Astrocyte of the spinal cord (primary cell): ENCODE measurements at places on chromosomes 16 and 17.

- no peak for DNase-seq
These were observed 34.1 kb downstream of the TMEM238L start for GRCh38 chr17:10769840-10770239.

DNA sequence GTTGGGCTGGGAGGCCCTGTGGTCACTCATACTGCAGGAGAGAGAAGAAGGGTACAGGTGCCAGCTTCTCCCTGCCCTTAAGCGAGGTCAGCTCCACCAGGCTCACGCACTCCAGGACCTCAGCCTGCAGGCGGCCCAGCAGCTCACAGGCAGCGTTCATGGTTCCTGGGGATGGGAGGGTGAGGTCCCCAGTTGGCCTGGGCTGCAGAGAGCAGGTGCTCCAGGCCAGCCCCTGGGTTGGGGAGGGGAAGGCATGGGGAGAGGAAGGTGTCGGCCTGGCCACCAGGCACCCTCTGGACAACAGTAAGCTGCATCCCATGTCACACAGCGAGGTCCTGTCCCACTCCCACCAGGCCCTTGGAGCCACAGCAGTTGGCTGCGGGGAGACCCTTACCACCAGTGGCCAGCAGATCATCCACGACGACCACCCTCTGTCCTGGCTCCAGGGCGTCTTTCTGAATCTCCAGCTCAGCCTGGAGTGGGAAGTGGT, 2.0 kb downstream of the APRT start:
- no peak for DNase-seq

DNA sequence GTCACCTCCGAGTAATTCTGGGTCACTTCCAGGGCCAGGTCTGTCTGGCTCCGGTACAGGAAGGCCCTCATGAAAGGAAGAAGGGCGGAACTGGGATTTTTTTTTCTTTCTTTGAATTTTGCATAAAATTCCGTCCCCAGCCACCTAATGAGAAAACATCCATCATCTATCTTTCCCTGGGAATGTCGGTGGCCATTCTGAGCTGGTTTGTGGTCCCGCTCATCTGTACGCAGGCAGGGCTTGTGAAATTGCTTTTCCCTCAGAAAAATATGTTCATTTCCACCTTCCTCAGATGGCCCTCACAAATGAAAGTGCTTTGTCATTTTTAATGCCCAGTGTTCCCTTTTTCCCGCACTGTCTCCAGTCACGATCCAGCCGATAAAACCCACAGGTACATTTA, 353.0 kb upstream of the ZFHX3 start:
- no peak for DNase-seq

DNA sequence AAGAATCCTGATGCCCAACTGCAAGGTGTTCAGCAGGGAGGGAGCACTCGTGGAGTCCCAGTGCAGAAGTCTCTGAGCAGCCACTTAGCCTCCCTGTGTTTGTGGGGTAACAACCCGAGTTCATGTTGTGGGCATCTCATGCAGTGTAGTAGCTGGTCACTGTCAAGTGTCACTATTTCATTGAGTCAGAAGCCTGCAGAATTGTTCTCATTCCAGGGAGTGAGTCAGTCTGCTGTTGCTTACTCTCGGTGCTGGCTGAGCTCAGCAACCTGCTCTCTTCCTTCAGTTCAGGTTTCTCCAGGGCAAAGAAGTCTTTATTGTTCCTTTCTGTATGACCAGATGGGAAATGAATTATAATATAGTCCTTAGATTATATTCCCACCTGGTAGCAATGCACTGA, 24.1 kb downstream of the HMOX2 start:
- DNase-seq = peak; percentile 79

GRCh38 chr17:63932721-63933120, 590 bp upstream of the CD79B start:
- DNase-seq = no peak

- no peak for DNase-seq
These were observed 2.9 kb downstream of the SRL start for GRCh38 chr16:4239020-4239419.

DNA sequence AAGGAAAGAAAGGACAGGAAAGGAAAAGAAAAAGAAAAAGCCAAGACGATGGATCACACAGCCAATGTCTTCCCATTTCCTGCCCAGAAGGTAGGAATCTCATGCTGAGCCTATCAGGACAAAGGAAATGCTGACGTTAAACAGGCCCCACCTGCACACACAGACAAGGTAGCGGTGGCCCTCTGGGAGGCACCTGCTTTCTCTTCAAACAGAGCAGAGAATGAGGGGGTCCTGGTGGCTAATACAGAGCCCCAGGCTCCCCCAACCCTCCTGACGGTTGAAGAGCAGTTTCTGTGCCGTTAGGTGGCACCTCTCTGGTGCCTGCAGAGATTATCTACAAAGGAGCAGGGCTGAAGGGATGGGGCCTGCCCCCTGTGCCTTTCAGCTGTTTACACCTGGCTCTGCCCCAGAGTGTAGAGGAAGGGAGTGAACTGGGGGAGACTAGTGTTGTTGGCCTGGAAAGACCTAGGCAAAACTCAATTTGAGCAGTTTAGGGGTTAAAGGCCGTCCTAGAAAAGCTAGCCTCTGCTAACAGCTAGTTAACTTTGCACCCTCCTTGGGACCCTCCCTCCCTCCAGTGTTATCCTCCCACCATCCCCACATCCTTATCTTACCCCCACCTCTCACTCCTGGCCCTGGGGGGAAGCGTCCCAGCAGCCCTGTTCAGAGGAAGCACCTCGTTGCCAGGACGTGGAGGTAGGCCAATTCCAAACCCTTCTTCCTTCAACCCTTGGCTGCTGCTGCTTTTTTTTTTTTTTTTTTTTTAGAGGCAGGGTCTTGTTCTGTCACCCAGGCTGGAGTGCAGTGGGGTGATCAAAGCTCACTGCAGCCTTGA, 56.3 kb downstream of the ARHGAP27 start:
- no peak for DNase-seq

DNA sequence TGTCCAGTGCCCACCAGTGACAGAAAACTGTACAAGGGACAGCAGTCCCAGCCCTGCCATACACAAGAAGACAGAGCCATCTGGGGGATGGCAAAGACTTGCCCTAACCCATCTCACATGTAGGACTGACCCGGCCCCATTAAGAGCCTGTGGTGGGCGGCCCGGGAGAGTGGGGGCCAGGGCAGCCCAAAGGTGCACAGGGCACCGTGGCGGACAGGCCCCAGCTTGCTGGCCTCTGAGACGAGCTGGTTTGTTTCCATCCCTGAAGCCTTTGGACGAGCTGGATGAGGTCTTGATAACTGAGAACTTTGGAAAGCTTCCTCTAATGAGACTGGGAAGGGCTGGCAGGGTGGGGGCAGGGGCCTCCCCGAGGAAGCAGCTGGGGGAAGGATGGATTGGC, 11.0 kb upstream of the RCVRN start:
- DNase-seq = no peak

GRCh38 chr17:68011199-68011665, 15.0 kb upstream of the C17orf58 start:
- no peak for DNase-seq

DNA sequence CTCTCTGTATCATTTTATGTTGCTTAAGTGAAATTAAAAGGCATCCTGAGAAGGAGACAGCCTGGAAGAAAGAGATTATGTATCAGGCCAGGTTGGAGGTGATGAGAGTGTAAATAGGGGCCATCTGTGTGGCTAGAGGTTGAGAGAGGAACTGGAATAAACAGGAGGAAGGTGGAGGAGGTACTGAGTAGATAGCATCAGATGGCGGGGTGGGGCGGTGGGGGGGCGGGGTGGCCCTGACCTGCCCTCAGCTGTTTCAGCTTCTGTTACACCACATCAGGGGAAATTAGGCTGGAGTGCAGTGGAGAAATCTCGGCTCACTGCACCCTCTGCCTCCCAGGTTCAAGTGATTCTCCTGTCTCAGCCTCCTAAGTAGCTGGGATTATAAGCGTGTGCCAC, 6.9 kb upstream of the KCNG4 start:
- no peak for DNase-seq

GRCh38 chr17:144936-145670, 7.7 kb downstream of the SCGB1C2 start:
- DNase-seq = no peak

- DNase-seq = no peak
These were observed 7.2 kb upstream of the TBKBP1 start for GRCh38 chr17:47686664-47687327.

GRCh38 chr16:83356266-83356665, 451.5 kb upstream of the HSBP1 start:
- peak; percentile 61 for DNase-seq

GRCh38 chr16:54422569-54422978, 136.0 kb upstream of the IRX3 start:
- DNase-seq = no peak

- peak; percentile 17 for DNase-seq
These were observed 12.1 kb downstream of the NHERF1 start for GRCh38 chr17:74760404-74761105.

DNA sequence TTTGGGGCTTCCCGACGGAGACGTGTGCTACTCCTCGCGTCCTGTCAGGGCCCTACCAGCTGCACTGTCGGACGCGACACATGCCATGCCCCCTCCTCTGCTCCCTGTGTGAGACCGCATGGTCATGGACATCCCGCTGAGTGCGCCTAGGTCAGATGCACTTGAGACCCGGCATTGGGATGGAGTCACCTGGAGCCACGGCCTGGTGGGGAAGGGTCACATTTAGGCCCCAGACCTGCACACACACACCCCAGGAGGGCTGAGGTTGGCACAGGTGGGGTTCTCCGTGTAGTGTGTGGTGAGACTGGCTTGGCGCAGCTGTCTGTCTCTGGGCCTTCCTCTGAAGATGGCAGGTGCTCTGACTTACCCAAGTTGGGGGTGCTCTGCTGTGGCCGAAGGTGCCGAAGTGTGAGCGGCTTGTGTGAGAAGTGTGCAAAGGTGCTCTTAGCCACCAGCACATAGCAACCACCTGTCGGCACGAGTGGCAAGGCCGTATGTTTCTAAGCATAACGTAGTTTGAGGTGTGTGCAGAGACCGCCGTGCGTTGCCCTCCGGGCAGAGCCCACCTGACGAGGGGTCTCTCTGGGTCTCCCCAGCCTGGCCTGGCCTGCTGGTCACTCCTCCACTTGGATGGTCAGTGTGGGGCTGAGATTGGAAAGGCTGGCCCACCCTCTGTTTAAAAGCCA, 108.6 kb downstream of the BANP start:
- DNase-seq = no peak

GRCh38 chr17:74380959-74381808, 13.9 kb downstream of the GPR142 start:
- no peak for DNase-seq

- peak; percentile 59 for DNase-seq
These were observed 118.7 kb upstream of the CDH5 start for GRCh38 chr16:66247516-66248481.

DNA sequence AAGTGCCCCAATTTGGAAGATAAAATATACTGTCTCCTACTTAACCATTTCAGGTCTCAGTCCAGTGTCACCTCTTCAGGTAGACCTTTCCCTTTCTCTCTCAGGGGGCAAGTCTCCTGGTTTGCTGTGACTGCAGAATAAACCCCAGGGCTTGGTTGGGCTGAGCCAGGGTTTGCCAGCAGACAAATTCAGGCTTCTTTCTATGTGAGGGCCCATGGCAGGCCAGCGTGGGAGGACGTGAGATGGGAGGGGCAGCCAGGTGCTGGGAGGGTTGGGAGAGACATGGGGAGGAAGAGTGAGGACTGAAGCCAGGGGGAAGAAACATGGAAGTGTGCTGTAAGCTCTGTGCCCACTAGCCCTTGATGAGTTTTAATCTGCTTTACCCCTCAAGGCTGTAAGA, 163.2 kb downstream of the SPECC1 start:
- no peak for DNase-seq

DNA sequence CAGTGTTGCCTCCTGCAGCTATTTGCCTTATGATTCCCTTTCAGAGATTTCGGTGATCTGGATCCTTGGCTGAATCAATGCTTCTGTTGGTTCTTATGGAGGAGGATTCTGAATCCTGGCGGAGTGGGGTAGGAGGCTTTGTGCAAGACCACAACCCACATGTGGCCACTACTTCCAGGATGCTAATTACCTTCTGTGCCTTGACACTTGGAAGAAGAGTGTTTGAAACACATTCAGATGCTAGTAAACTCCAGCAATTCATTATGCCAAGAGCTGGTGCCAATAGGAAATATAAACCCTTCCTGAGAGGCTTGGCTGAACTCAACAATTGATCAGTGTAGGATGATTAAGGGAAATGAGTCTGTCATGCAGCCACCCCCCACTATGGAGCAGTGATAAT, 12.1 kb upstream of the NLRP1 start:
- no peak for DNase-seq

- peak; percentile 35 for DNase-seq
These were observed 1.6 kb upstream of the MRPL58 start for GRCh38 chr17:75010683-75011400.

DNA sequence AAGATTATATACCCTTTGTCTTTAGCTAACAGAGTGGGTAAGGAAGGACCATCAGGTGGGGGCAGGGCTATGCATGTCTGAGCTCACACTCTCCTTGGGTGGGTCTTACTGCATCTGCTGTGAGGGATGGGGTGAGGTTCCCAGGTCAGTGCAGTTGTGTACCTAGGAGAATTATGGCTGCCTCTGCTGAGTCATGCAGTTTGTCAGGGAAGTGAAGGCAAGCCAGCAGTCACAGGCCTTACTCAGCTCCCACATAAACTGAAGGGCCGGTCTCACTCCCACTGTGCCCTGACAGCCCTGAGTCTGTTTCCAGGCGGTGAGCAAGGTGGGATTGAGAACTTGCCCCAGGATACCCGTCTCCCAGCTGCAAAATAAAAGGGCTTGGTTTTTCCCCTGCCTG, 328.6 kb downstream of the MAP2K6 start:
- DNase-seq = peak; percentile 36

- no peak for DNase-seq
These were observed 8.2 kb downstream of the RNF166 start for GRCh38 chr16:88697831-88698615.

GRCh38 chr16:79993629-79994209, 393.2 kb upstream of the MAF start:
- DNase-seq = no peak

DNA sequence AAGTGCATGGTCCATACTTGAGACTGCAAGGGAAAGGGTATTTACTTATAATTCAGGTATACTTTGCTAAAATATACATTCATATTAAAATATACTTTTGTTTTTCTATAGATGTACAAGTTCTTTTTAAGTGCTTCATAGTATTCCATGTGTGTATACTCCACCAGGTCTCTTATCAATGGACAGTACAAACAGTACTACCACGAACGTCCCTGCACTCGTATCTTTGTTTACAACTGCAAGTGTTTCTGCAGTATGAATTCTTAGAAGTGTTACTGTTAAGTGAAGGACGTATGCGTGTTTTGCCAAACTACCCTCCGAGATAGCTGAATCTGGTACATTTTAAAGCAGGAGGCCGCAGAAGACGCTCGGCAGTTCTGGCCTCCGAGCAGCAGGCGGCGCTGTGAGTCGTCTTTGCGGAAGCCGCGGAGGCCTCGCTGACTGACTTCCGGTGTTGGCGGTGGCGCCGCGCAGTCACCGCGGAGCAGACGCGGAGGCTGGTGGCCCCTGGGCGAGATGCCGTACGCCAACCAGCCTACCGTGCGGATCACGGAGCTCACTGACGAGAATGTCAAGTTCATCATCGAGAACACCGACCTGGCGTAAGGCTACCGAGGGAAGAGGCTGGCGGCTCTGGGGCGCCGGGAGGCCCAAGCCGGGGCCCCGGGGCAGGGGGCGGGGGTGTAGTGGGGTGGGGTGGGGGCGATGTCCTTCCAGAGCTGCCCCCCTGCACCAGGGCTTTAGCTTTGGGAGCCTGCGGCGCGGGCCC, at the start of gene POLR2C:
TSS of gene POLR2C (plus strand) at position 471 of the 769 bp plus-strand sequence. CDS start at position 517, 46 bp downstream.
- peak; percentile 88 for DNase-seq

GRCh38 chr16:9099131-9099625, 7.7 kb downstream of the HAPSTR1 start:
- DNase-seq = no peak

- DNase-seq = no peak
These were observed 19.8 kb downstream of the JPH3 start for GRCh38 chr16:87621976-87622713.

GRCh38 chr16:10590342-10590741, 9.9 kb upstream of the EMP2 start:
- DNase-seq = no peak
